ENCODE measurements at places on chromosomes 1 and 21.
A peak's percentile ranks its signal among the peaks of the same experiment; 100 is the strongest.

- peak; percentile 69 for DNase-seq
Measured at GRCh38 chr1:165392634-165393571, 36.4 kb upstream of the LMX1A start.

DNA sequence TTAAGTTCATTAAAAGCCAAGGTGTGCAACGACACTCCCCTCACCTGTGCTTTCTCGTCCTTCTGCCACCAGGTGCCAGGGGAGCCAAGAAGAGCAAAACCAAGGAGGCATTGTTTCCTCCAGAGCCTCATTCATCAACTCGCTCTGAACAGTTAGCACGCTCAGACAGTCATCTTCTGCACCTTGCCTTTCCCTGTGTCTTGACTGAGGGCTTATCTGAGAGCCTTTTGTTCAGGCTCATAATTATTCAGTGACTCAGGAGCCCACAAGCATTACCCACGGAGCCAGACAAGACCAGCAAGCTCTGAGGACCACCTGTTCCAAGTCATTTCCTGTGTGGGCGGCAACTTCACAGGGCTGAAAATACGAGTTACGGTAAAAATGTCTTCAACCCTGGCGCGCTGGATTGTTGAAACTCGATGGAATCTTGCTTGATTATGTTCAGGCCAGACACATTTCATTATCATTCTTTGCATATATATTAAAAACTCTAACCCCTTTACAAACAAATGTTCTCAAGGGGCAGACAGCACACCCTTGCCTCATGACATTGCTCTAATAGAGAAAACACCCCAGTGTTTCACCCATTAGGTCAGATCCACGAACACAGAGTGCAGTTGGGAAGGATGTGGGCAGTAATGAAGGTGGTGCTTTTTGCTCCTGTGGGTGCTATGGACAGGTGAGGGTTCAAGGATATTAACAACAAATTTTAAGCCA, 89.7 kb upstream of the RUNX1 start:
- no peak for DNase-seq

DNA sequence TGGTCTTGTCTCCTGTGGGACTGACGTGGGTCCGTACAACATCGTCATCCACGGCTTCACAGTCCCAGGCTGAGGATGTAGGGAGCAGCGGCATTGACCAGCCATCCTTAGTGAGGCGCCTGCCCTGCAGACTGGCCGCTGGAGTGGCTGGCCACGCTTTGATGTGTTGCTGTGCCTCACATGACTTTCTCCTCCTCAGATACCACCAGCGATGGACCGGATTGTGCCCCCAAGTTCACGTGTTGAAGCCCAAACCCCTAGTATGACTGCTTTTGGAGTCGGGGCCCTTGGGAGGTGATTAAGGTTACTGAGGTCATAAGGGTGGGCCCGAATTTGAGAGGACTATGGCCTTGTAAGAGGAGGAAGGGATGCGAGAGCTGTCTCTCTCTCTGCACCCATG, 122.5 kb downstream of the PCBP3 start:
- DNase-seq: no peak

- no peak for DNase-seq
Measured at GRCh38 chr1:116877141-116877818, 32.4 kb upstream of the PTGFRN start.

DNA sequence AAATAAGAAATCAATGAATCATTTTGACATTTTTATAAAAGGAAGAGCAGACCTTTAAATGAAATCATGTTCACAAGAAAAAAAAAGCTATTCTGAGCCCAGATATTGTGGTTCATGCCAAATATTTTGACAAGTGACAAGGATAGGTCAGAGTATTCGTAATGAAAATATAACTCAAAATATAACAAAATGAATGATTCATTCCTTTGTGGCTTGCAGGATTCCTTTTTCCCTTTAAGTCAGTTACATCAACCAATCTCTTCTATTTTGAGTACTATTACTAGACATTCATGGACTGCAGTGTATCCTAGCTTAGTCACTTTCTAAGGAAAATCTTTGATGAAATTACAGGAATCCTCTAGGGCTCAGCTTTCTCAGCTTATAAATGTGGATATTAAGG, 188.7 kb downstream of the COL11A1 start:
- DNase-seq: no peak

DNA sequence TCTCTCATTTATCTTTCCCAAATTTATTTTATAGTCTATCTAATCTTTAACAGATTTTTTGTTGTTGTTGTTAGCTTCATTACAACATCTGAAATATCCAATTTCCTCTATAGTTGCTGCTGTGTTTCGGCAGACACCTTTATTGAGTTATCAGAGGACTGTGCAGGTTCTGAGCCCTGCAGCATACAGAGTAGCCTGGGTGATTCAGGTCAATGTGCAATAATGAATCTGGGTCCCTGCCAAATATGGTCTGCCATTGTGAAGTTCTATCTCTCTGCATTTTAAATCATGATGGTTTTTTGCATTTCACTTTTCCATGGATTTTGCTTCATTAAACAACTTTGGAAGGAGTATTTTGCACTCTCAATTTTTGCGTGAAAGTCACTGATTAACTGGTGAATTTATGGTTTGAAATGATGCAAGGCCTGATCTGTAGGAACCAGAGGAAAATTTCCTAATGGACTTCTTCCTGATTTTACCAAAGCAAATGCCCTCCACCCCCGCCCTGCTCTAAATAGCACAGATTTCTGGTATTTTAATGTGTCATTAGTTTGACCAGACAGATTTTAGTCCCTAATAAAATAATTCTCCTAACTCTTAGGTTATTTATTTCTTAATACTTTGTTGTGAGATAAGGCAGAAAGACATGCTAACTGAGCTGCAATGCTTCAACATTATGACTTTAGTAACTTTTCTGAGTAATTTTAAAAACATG, 402.3 kb downstream of the PTBP2 start:
- no peak for DNase-seq

All from right renal pelvis (tissue), 4 donors.